ENCODE measurements at places on chromosomes 1 and 21. TPM values are rescaled to one million over a fixed set of nuclear protein-coding genes. Genes with fewer than 3 reads are reported as not detected.

- DNase-seq = no peak
These were observed 2.9 kb downstream of the KCNE1 start for GRCh38 chr21:34509151-34509550.

Gene PKP1
- not detected for total RNA-seq

Gene CFHR5
- not detected for total RNA-seq

- no peak for DNase-seq
These were observed 27.6 kb upstream of the POGK start for GRCh38 chr1:166811691-166812090.

Gene KRTAP20-2
- total RNA-seq = not detected

Gene TMPRSS15
- not detected for total RNA-seq

Gene CRNN
- not detected for total RNA-seq

Gene CD34
- total RNA-seq = not detected

Gene CLDN8
- not detected for total RNA-seq

DNA sequence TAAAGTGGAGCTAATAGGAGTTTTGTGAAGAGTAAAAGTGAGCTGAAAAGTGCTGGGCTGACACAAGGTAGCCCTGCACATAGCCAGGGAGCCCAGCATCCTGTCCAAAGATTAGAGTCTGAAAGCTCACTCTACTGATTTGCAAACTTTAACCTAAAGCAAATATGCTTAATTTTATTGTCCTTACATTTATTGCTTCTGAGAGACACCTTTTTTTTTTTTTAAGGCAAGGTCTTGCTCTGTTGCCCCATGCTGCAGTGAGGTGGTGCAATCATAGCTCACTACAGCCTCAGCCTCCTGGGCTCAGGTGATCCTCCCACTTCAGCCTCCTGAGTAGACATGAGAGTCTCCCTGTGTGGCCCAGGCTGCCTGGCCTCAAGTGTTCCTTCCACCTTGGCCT is 16.5 kb downstream of the MGST3 start:
- DNase-seq = no peak

Gene LRRN2
- not detected for total RNA-seq

Gene GPR153
- 0.61 TPM for total RNA-seq

GRCh38 chr1:185789501-185790193 is 55.5 kb downstream of the HMCN1 start:
- no peak for DNase-seq

- no peak for DNase-seq
These were observed 5.2 kb upstream of the CCDC17 start for GRCh38 chr1:45629035-45629434.

- DNase-seq = peak; percentile 2
These were observed 1.3 kb downstream of the TGFBR3 start for GRCh38 chr1:91884459-91885212.

GRCh38 chr1:34645109-34645688 is 109.6 kb upstream of the GJB5 start:
- no peak for DNase-seq

Gene CHAF1B
- 3.9 TPM for total RNA-seq

- no peak for DNase-seq
These were observed 2.5 kb downstream of the SLAMF6 start for GRCh38 chr1:160520582-160520981.

- DNase-seq = no peak
These were observed 64.2 kb upstream of the RCC1 start for GRCh38 chr1:28441674-28442073.

DNA sequence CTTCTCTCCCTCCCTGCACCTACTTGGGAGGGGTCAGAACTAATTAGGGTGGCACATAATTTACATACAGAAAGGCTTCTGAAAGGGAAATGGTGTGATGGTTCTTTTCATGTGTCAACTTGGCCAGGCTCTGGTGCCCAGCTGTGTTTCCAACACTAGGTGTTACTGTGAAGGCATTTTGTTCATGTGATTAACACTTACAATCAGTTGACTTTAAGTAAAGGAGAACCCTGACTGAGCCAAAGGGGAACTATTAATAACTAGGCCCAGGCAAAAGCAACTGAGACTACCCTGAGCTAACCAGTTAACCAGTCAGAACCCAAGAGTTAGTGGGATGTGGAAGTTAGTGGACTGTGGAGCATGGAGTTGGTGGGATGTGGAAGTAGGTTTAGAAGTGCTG is 114.9 kb downstream of the SEC16B start:
- no peak for DNase-seq

DNA sequence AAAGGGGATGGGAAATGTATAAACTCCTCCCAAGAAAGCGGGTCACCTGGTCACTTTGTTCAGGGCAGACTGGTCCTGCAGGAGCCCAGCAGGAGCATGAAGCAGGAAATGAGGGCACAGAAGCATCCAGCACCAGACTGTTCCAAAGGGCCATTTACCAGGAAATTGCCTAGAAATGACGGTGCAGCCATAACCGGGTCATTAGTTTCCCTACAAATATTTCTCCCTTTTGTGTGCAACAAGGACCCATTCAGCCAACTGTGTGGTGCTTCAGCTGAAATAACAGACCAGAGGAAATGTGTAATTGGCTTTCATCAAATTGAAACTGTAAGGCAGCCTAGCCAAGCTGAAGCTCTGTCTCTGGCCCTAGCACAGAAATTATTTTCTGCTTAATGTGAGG is 7.6 kb upstream of the CTTNBP2NL start:
- DNase-seq = no peak

DNA sequence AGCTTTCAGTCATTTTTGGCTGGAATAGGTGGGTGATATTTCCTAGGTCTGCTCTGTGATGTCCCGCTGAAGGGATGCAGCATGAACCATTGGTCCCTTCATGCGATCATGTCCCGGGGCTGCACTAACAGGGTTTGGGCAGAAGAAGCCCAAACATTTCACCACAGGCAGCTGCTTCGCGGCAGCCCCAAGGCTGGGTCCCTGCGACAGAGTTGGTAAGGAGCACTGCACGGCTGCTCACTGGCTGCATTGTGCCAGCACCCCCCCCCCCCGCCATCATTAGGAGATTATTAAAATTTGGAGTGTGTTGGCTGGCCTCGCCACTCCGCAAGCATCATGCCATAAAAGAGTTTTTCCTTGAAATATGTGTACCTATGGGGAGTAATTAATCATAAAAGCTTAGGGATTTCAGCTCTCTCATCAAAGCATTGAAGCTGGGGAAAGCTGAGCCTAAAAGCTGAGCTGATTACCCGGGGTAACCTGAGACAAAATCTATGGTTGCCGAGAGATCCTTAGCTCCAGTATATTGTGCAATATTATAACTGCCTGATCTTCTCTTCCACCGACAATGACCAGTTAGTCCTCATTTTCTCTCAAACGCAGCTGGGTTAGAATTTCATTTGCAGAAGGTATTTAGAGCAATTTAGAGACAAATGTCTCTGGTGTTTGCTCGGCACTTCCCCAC is 62.5 kb downstream of the PEX14 start:
- no peak for DNase-seq

- no peak for DNase-seq
These were observed 627 bp downstream of the CERS2 start for GRCh38 chr1:150973836-150974579.

- no peak for DNase-seq
These were observed 15.4 kb upstream of the PTTG1IP start for GRCh38 chr21:44888581-44889550.

Gene KRTAP25-1
- not detected for total RNA-seq

DNA sequence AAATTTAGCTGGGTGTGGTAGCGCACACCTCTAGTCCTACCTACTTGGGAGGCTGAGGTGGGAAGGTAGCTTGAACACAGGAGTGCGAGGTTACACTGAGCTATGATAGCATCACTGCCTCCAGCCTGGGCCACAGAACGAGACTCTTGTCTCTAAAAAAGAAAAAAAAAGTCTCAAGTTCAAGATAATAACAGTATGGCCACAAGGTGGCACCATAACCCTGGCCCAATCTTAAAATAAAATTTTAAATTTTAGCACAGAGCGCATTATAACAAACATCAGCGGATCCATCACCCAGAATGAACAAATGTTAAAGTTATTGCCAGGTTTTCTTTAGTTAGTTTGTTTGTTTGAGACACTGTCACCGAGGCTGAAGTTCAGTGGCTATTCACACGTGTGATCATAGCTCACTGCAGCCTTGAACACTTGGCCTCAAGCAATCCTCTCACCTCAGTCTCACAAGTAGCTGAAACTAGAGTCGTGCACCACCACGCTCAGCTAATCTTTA is 2.9 kb upstream of the HTR6 start:
- DNase-seq = peak; percentile 38

DNA sequence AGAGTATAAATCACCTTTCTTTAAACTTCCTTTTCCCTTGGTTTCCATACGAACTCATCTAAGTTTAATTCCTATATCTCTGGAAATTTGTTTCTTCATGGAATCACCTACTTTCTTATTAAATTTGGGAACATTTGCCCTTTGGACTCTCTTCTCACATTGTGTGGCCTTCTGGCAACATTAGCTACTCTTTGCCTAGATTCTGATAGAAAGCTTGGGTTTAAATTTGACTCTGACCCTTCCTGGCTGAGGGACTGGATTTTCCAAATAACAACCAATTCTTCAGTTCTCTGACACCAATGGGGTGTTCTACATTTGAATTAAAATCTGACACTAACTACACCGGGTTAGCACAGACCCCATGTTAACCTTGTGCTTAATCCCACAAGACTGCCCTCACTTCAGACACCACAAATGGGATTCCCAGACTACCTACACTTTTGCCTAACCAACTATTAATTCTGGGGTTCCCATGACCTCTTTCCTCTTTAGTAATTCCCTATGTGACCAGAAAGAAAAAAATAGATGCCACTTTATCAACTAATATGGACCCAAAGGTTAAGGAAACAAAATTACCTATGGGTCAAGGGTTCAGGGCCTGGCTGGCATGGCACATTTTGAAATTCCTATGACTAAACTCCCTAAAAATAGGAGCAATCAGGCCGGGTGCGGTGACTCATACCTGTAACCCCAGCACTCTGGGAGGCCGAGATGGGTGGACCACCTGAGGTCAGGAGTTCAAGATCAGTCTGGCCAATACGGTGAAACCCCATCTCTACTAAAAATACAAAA is 9.7 kb upstream of the THEM4 start:
- no peak for DNase-seq

Gene CD84
- 31.7 TPM for total RNA-seq

Gene PRELP
- total RNA-seq = not detected

- DNase-seq = peak; percentile 47
These were observed 65.2 kb upstream of the TARBP1 start for GRCh38 chr1:234544087-234544579.

GRCh38 chr1:16208270-16208987 is 4.0 kb downstream of the ARHGEF19 start:
- no peak for DNase-seq

DNA sequence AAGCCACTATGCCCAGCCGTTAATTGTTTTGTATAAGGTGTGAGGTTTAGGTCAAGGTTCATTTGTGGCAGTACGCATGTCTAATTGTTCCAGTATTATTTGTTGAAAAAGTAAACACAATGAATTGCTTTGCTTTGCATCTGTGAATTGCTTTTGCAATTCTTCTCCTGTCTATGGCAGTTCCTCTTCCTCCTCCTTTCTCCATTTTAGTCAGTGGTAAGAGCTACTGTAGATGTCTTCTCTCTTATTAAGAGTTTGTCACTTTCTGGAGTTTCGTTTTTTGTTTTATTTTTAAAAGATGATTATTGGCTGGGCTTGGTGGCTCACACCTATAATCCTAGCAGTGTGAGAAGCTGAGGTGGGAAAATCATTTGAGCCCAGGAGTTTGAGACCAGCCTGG is 29.2 kb downstream of the C1orf185 start:
- DNase-seq = no peak

Gene S100A4
- total RNA-seq = 172 TPM

- no peak for DNase-seq
These were observed 4.1 kb downstream of the NUAK2 start for GRCh38 chr1:205317311-205317917.

DNA sequence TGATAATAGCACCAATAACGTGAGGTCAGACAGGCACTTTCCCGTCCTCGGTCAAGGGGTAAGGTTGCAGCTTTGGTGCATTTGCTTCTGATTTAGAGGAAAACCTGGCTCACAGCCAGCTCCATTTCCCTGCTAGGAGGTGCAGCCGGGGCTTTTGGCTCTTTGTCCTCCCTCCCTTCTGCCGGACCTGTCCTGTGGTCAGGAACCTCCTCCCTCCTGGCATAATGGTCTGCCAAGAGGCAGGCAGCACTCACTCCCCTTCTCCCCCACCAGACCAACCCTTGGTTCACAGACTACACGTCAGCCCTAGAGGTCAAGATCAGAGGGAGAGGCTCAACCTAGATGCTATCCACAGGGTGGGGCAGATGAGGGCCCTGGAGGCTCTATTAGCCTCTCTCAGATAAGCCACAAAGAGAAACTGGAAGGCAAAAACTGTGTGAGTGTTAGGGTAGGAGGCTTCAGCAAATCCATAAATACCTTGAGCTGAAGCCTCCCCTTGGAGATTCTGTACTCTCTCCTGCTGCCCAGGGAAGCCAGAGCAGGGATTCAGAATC is 64.8 kb downstream of the PLXNA2 start:
- no peak for DNase-seq

DNA sequence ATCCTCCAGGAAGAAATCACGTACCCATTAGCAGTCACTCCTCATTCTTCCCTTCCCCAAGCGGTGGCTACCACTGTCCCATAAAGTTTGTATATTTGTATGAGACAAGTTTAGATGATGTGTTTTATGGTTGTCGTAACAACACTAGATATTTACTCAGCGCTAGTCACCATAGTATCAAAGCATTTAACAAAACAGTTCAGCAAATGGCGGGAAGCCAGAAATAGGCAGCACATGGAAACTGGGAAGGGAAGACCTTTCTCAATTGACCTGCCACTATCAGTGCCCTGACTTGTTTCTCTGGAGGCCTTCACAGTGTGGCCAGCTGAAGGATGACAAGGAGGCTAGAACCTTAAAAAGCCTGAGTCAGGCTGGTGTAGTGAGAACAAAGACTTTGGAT is 31.1 kb downstream of the CNST start:
- DNase-seq = no peak

- DNase-seq = no peak
These were observed 1446.8 kb downstream of the NCAM2 start for GRCh38 chr21:22444990-22445389.

DNA sequence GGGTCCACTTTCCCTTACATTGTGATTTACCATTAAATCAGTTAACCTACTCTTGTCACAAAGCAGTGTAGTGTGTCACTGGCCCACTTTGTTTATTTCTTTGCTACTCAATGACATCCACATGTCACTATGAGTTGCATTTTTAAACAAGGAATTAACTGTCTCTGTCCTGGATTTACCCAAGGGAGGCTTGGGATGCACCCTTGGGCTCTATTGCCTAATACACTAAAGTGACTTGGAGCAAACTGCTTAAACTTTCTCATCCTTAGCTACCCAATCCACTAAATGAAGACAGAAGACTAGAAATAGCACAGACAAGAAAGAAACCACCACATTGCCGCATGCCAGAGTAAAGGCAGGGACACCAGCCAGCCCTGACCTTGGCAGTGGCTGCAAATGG is 136.2 kb upstream of the TIAM1 start:
- DNase-seq = no peak

GRCh38 chr1:170660871-170661645 is 2.9 kb upstream of the PRRX1 start:
- no peak for DNase-seq

Gene PROK1
- not detected for total RNA-seq

DNA sequence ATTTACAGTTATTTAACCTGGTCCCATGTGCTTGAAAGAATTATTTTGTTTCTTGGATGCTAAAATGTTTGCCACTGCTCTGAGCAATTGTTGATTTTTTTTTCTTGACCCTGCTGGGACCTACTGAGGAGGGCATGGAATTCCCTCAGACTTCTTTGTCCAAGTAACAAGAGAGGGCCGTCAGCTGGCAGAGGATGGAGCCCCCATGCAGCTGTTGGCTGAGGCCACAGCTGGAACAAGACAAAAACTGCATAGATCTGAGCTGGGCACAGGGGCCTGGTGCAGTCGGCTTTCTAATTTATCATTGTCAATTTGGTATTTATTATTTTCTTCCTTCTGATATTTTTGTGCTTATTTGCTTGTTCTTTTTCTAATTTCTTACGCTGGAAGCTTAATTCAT is 39.6 kb upstream of the ABCG1 start:
- no peak for DNase-seq
